Stimulated activated CD4-positive, alpha-beta T cell treated with anti-CD3 and anti-CD28 coated beads, Interleukin-1b, Interleukin-23, amount 100 ng/mL, for 1 hour (primary cell): ENCODE measurements at places on chromosomes 7 and 10.

- DNase-seq: no peak
Observed at GRCh38 chr10:113213035-113213434, 263.0 kb downstream of the TCF7L2 start.

DNA sequence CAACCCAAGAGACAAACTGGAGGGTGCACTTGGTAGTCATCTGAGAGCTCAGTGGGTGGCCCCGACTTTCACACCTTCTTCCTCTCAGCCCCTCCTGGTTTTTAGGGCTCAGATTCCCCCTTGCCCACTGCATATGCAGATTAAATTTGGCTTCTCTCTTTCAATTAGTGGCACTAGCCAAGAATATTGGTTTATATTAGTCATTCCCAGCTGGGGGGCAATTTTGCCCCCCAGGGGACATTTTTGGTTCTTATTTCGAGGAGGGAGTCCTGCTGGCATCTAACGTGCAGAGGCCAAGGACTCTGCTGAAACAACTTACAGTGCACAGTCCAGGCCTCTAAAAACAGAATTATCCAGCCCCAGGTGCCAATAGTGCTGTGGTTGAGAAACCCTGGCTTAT, 216.0 kb downstream of the RPS24 start:
- no peak for DNase-seq

GRCh38 chr7:45015313-45015712, 15.3 kb downstream of the CCM2 start:
- DNase-seq: no peak

GRCh38 chr10:51272555-51272954, 198.3 kb downstream of the PRKG1 start:
- DNase-seq: no peak

- DNase-seq: no peak
Observed at GRCh38 chr7:66731986-66732385, 8.5 kb upstream of the RABGEF1 start.

- DNase-seq: no peak
Observed at GRCh38 chr7:105972276-105972675, 9.2 kb downstream of the CDHR3 start.
